ENCODE measurements at places on chromosomes 2 and 18. TPM values are rescaled to one million over a fixed set of nuclear protein-coding genes. Genes with fewer than 3 reads are reported as not detected.
A peak's percentile ranks its signal among the peaks of the same experiment; 100 is the strongest.

CCL20 gene
- total RNA-seq = 3.2 TPM

CYP27C1 gene
- total RNA-seq = 0.62 TPM

CNDP1 gene
- total RNA-seq = 0.48 TPM

KCNG2 gene
- not detected for total RNA-seq

EIF2AK3 gene
- total RNA-seq = 31.9 TPM

DNA sequence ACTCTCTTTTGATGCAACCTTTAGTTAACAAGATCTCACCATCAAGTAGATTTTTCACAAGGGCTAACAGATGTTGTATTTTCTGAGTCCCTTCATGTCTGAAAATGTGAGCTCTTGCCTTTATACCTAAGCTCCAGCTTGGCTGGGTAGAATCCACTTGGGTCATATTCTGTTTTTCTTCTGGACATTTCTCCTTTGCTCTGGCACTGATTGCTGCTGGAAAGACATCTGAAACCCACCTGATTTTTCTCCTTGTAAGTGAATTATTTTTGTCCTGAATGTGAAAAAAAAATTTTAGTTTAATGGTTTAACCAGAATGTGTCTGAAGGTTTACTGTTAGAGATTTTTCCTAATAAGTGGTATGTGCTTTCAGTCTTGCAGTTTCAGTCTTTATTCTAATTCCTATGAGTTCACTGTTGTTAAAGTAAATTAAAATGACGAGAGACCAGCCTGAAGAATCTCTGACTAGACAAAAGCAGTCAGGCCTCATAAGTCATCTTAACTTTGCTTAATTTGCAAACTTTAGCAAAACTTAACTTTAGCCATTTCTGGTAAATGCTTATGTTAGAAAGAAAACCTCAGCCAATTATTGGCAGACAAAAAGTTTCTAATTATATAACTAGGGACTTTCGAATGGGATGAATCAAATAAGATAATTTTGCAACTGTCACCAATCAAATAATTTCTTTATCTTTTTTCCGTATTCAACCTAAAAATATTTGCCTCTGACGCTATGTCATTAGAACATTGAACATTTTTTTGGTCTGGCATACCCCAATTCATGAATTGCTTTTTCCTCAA, 70.8 kb downstream of the ACAA2 start:
- no peak overlapping the region for H3K27ac ChIP-seq
- DNase-seq = no peak
- no peaks in the 10 kb centered on the region for H3K36me3 ChIP-seq
- H3K27me3 ChIP-seq = peaks cover 7% of the 10 kb centered on the region
- H3K4me3 ChIP-seq = no peak overlapping the region

GRCh38 chr2:224938651-224939182, 103.6 kb downstream of the DOCK10 start:
- no peaks in the 10 kb centered on the region for H3K36me3 ChIP-seq
- peaks cover 14% of the 10 kb centered on the region for H3K4me1 ChIP-seq

- H3K27ac ChIP-seq = no peak overlapping the region
- no peaks in the 10 kb centered on the region for H3K36me3 ChIP-seq
- H3K27me3 ChIP-seq = no peaks in the 10 kb centered on the region
- DNase-seq = no peak
- H3K4me3 ChIP-seq = no peak overlapping the region
These were observed 119.1 kb downstream of the UXS1 start for GRCh38 chr2:106075048-106075447.

- no peak overlapping the region for H3K4me3 ChIP-seq
- H3K4me1 ChIP-seq = no peaks in the 10 kb centered on the region
- H3K27ac ChIP-seq = no peak overlapping the region
- H3K36me3 ChIP-seq = no peaks in the 10 kb centered on the region
- no peaks in the 10 kb centered on the region for H3K27me3 ChIP-seq
These were observed 159.9 kb downstream of the BARD1 start for GRCh38 chr2:214649440-214650205.

GRCh38 chr2:236910781-236911495, 174.8 kb upstream of the COPS8 start:
- H3K36me3 ChIP-seq = no peaks in the 10 kb centered on the region
- H3K4me1 ChIP-seq = peaks cover 27% of the 10 kb centered on the region
- DNase-seq = no peak

- DNase-seq = no peak
- peak overlapping the region; percentile 85 for H3K4me3 ChIP-seq
- no peaks in the 10 kb centered on the region for H3K36me3 ChIP-seq
- H3K4me1 ChIP-seq = peaks cover 57% of the 10 kb centered on the region
- no peaks in the 10 kb centered on the region for H3K27me3 ChIP-seq
These were observed 3.6 kb downstream of the B3GNT2 start for GRCh38 chr2:62199392-62200125.

GRCh38 chr2:40559175-40559574, 107.3 kb upstream of the SLC8A1 start:
- H3K4me3 ChIP-seq = no peak overlapping the region
- no peak for DNase-seq
- H3K36me3 ChIP-seq = no peaks in the 10 kb centered on the region
